T-helper 2 cell treated with Interferon-gamma antibody and Interleukin-4, amounts not matched to agents 5 μg/mL and 100 μg/mL, for 36 hours (primary cell): ENCODE measurements at places on chromosomes 1 and 21.
A peak's percentile ranks its signal among the peaks of the same experiment; 100 is the strongest.

GRCh38 chr1:248858096-248858890 is 592 bp downstream of the ZNF692 start:
- peak; percentile 43 for DNase-seq

DNA sequence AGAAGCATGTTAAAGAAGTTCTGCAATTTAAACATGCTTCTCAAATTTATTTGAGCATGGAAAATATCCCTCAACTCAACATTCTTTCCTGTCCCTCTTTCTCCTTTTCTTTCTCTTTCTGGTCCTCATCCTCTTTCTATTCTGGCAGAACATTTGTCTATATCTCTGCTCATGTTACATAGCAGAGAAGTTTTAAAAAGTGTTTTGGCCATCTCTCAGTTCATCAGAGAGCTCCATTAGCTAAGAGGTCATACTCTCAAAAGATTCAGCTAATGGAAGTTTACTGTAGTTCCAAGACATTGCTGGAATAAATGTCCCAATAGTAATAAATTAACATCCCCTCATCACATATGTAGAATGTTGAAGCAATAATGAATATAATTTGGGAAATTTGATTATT is 53.5 kb downstream of the XCL2 start:
- no peak for DNase-seq

GRCh38 chr1:27071049-27071416 is 58.4 kb upstream of the TENT5B start:
- DNase-seq: no peak

- no peak for DNase-seq
Observed at GRCh38 chr1:54290506-54291184, 90.7 kb downstream of the MRPL37 start.

GRCh38 chr1:48591181-48591580 is 119.2 kb upstream of the SPATA6 start:
- no peak for DNase-seq

GRCh38 chr1:201364808-201365105 is 12.7 kb downstream of the TNNT2 start:
- no peak for DNase-seq

- peak; percentile 3 for DNase-seq
Observed at GRCh38 chr1:24424207-24424606, 8.6 kb downstream of the NIPAL3 start.
